ENCODE measurements at places on chromosomes 7 and 10.

- DNase-seq, result no peak
Observed at GRCh38 chr10:116256752-116257259, 16.2 kb downstream of the GFRA1 start.

DNA sequence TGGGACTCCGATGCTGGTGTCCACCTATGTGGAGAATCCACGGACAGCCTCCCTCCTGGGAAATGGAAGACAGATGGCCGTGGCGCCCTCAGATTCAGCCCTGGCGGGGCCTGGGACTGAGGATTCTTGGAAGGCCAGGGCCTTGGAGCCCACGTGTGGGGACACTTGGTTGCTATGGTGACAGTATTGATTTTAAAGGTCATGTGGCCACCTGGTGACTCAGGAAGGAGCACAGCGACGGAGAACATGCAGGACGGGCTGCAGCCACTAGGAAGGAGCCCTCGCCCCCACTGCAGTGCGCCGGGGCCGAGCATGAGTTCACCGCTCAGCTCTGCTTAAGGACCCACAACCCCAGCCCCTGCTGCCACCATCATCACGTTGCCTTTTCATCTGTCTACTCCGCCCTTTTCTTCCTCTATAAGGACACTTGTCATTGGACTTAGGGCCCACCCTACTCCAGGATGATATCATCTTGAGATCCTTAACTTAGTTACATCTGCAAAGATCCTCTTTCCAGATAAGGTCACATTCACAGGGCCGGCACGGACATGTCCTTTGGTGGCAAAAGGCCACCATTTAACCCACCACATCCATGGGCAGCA lies 3.7 kb upstream of the STK32C start:
- no peak for DNase-seq

DNA sequence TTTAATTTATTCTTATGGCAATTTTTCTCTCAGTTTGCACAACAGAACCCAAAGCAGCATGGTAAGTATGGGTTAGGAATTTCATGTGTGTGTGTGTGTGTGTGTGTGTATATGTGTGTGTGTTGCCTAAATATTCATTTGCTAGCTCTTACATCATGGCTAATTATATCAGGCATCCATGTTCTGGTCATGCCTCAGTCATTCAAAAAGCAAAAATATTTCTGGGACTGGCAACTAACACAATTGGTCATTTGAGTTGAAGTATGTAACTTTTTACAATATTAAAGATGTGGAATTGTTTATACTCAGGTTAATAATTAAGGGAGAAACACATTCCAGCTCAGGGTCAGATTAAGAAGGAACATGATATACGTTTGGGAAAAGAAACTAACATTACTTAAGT lies 67.6 kb upstream of the PHYHIPL start:
- DNase-seq, result no peak

GRCh38 chr10:70518695-70519094 lies 40.1 kb downstream of the PALD1 start:
- DNase-seq, result no peak

DNA sequence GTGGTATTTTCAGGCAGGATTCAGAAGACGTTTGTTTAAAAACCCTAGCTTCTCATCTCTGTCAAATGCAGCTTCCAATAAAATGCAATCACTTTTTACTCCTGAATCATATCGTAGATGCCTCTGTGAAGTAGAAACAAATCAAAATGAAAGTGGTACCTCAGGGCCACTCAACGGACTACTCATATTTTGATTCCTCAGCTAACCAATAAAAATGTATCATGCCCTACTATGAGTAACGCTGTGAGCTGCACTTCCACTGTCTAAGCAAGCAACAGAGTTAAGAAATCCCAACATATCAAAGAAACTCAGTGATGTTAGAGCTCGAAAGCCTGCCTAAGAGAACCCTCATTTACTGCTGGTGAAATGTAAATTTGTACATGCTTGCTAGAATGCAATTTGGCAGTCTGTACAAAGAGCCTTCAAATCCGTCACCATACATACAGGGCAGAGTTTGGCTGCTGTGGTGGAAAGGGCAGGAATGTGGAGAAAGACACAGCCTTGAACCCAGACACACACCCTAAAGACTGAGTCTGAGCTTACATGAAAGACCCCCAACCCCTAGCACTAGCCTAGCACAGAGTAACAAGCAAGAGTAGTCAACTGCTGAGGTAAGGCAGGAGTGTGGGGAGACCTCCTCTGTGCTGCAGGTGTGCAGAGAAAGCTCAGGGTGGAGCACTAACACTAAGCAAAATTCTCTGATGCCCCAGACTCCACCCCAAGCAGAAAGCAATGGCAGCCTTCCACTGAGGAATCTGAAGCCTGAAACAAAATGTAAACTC lies 151.5 kb downstream of the ANK3 start:
- DNase-seq, result no peak

GRCh38 chr10:133013463-133013862 lies 71.1 kb upstream of the CFAP46 start:
- no peak for DNase-seq

Data from stimulated activated CD4-positive, alpha-beta T cell treated with anti-CD3 and anti-CD28 coated beads, Interleukin-1b, Interleukin-23, amount 100 ng/mL, for 1 hour (primary cell).